LHCN-M2 (cell line): ENCODE measurements at places on chromosomes 16 and 17. TPM values are rescaled to one million over a fixed set of nuclear protein-coding genes. Genes with fewer than 3 reads are reported as not detected.

TEKT5 gene
- not detected in 2 replicates for total RNA-seq

GAS7 gene
- total RNA-seq, result 0.23 TPM in 1 of 2 replicates, not detected in the other

HGS gene
- 157 and 200 TPM in 2 replicates for total RNA-seq

DNA sequence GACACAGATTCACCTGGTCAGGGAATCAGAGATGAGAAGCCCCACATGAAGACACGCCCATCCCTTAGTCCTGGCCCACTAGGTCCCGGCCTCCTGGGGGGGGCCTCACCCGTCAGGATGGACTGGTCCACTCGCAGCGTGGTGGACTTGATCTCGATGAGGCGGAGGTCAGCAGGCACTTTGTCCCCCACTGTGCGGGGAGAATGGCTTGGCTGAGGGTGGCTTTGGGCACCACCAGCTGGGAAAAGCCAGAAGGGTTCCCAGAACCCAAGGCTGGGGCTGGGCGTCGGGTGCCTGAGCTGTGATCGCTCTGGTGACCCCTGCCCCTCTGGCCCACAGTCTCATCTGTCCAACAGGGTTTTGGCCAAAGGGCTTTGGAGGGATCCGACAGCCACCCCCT, 13.7 kb downstream of the ATP2A3 start:
- DNase-seq, result no peak

GRCh38 chr16:67953641-67954375, 9.9 kb upstream of the LCAT start:
- DNase-seq, result no peak

DNA sequence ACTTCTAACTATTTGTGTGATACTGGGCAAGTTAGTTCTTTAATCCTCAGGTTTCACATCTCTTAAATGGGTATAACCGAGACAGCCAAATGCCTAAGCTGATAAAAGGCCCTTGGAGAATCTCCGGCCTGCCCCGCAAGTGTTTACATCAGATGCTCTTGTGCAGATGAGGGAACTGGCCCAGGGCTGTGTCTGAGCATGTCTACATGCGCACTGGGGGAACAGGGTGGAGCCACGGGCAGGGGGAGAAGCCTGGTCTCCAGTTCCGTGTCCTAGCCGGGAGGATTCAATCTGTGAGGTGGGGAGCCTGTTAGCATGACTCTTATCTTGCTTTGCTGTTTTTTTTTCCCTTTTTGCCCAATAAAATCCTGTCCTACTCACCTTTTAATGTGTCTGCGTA, 222.9 kb downstream of the CDH8 start:
- DNase-seq, result no peak

DNA sequence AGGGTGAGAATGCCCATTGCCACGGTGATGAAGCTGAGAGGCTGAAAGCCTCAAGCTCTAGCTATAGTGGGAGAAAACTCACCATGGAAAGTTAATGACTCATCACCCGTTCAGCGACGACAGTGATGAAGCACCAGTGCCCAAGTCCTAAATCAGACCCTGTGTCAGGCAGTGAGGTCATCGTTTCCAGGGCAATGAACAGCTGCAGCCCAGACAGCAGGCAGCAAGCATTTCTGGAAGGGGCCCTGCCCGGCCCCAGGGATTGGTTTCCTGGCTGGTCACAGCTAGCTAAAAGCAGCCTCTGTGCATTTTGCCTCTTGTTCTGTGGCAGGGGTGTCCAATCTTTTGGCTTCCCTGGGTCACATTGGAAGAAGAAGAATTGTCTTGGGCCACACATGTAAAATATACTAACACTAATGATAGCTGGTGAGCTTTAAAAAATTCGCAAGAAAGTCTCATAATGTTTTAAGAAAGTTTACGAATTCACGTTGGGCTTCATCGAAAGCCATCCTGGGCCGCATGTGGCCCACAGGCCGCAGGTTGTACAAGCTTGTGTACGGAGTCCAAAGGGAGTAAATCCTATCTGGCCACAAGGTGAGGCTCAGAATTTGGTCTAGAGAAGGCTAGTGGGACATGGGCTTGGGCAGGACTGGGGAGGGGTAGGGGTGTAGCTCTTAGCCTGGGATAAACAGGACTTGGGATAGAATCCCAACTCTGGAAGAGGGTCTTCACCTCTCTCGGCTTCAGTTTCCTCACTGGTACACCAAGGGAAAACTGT, 40.6 kb downstream of the MIS12 start:
- DNase-seq, result peak; percentile 100

- DNase-seq, result no peak
Observed at GRCh38 chr16:7344830-7345780, 12.5 kb downstream of the RBFOX1 start.

- DNase-seq, result peak; percentile 98
Observed at GRCh38 chr16:3945751-3946603, 65.5 kb upstream of the CREBBP start.
